ENCODE measurements at places on chromosomes 4 and X.

DNA sequence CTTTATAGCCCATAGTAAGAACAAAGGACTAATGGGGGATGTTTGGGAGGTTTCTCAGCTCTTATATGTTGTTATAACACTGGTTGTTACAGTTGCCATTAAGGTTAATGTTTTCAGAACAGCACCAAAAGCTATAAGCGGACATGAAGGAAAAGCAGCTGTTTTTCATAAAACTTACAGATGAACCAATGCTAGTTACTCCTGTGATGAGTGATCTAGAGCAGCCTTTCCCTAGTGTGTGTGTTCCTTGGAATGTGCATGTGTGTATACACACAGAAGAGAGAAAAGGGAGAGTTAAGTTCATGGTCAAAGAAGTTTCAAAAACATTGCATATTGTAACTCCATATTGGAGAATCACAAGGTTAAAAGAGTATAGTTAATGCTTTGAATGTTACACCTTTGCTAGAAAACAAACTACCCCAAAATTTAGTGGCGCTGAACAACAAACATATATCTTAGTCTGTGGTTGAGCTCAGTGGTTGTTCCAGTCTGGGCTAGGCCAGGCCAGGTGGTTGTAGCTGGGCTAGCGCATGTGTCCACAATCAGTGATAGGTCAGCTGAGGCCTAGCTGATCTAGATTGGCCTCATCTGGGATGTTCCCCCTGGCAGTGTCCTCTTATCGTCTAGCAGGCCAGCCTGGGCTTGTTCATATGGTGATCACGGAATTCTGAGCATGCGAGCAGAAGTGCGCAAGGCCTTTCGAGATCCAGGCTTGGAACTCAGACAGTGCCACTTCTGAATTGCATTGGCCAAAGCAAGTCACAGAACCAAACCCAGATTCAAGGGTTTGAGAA lies 151.0 kb downstream of the NHS start:
- no peak for DNase-seq

GRCh38 chr4:65018313-65018712 lies 609.1 kb upstream of the TECRL start:
- DNase-seq, result no peak

GRCh38 chr4:114398410-114398809 lies 200.2 kb upstream of the UGT8 start:
- DNase-seq, result no peak

- no peak for DNase-seq
These were observed 66.7 kb upstream of the NOCT start for GRCh38 chr4:138948918-138949317.

DNA sequence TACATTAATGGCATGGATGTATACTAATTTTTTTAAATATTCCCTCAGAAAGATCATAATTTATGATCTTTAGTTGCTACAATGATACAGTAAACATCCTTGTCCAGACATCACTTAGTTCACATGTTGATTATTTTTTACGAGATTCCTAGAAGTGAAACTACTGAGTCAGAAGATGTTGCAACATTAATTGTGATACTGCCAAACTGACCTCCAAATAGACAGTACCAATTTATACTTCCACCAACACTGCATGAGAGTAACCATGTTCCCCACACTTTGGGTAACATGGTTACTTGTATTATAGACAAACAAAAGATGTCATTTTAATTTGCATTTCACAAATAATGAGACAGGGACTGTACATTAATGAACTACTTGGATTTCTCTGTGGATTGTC lies 19.6 kb downstream of the RCHY1 start:
- DNase-seq, result no peak

- no peak for DNase-seq
These were observed 8.1 kb downstream of the MORF4L2 start for GRCh38 chrX:103678199-103678993.

- no peak for DNase-seq
These were observed 207.3 kb upstream of the CXorf51B start for GRCh38 chrX:146602246-146602645.

DNA sequence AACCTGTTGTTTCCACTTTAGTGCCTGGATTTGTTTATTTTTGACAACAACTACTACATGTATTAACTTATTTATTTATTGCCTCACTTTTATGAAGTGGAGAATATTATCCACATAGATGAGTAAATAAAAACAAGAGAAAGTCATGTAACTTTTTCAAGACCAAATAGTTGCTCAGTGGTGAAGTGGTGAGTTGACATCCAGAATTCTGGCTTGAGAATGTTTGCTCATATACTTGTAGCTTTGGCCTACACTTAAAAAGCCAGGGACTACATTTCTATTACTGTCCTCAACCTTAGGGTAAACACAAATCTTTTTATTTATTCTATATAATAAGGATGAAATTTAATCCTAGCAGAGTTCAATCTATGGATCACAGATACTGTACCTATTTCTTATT lies 47.7 kb upstream of the GALNTL6 start:
- no peak for DNase-seq

DNA sequence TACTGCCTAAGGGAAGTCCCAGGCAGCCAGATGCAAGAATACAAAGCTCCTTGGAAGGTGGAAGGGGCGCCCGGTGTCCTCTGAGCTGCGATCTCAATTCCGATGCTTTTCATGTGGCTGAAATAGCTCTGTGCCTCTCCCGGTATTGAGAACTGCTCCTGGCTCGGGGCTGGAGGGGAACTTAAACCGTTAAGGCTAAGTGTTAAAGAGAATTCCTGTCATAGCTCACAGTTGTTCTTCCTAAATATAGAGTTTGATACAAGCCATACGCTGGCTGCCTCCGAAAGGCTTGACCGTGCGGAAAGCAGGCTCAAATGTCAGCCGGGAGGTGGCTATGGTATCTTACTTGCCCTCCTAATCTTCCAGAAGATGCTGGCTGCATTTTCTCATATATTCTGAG lies at the start of gene SMPX:
SMPX (minus strand) TSS at position 157 of the 400 bp plus-strand sequence. CDS start 3,826 bp downstream, outside the sequence.
- DNase-seq, result no peak

GRCh38 chr4:66501997-66502396 lies 831.7 kb upstream of the EPHA5 start:
- no peak for DNase-seq

DNA sequence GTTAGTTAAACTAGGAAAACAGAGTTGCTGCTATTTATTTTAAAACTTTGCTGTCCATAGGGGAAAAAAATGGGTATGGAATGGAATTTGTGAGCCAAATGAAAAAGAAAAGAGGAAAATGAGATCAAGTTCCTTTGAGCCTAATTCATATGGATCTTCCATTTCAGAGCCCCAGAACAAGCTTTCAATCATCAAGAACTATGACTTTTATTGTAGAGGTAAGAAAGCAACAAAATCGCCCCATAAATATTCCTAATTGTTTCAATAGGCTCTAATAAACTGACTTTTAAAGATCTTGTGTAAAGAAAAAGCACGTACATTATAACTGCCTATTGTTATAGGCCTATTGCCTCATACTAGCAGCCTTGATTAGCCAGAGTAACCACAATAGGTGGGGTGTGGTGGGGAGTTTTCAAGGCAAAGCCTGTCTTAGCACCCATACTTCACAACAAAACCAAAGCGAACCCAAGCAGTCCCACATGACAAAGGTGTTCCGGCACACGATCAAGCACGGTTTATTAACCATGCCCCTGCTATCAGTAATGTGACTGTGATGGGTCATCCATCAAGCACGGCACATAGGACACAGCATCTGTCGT lies 44.4 kb downstream of the RBM47 start:
- DNase-seq, result no peak

DNA sequence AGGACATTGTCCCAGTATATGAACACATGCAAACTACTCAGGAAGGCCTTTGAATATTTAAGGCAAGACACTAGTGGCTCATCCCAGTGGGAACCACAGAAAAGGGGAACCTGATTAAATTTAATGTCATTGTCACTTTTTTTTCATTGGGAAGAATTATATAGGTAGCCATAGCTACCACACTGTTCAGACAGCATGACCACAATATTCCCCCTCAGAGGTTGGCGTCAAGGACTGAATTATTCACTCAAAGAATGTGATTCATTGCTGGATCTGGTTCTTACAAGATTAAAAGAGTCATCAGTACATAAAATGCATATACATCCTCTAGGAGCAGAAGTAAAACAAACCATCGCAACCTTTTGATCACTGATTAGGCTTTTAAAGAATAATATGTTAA lies 92.0 kb upstream of the SMARCAD1 start:
- DNase-seq, result no peak

DNA sequence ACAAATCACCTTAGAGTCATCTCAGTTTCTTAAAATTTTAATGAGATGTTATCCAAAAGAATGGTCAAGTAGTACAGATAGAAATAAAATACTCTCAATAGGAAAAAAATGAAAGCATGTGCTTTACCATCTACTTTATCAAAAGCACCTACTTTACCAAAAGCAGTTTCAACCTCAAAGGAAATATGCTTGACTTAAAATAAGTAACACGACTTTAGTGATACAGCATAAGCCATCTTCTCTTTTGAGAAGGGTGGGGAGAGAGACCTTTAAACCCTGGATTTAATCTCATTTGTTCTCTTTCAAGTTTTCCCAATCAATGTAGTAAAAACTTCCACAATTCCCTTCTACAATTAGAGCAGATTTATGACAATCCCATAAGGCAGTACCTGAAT lies 26.5 kb downstream of the OTUD4 start:
- DNase-seq, result no peak

GRCh38 chr4:1325681-1326635 lies 21.1 kb upstream of the UVSSA start:
- DNase-seq, result no peak

GRCh38 chrX:153651540-153652079 lies 4.6 kb downstream of the DUSP9 start:
- DNase-seq, result no peak

DNA sequence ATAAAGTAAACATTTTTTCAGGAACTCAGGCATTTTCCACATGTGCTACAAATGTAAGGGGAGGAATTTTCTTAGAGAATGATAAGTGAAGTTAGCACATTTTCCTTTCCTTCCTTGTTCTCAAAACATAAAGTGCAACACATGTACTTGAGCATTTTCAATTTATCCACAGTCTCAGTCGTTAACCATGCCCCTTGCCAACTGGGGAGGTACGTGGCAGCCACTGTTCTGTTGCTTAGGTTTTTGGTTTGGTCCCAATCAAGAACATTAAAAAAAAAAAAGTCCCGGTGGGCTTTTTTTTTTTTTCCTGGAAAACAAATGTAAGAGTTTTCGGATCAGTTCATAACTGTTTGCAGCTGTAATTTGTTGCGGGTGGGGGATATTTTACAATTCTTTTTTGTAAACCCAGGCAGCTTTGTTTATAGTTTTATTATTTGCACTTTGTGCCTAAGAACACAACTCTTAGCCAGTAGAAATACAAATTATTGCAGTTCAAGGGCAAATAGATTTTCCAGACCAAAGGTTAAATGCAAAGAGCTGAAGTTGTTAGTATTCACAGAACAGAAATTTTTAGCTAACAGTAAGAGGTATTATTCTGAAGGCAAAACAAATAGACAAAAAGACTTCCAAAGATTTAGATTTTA lies 112.1 kb upstream of the NAP1L5 start:
- DNase-seq, result no peak

GRCh38 chr4:25290490-25291067 lies 22.0 kb upstream of the ZCCHC4 start:
- no peak for DNase-seq

DNA sequence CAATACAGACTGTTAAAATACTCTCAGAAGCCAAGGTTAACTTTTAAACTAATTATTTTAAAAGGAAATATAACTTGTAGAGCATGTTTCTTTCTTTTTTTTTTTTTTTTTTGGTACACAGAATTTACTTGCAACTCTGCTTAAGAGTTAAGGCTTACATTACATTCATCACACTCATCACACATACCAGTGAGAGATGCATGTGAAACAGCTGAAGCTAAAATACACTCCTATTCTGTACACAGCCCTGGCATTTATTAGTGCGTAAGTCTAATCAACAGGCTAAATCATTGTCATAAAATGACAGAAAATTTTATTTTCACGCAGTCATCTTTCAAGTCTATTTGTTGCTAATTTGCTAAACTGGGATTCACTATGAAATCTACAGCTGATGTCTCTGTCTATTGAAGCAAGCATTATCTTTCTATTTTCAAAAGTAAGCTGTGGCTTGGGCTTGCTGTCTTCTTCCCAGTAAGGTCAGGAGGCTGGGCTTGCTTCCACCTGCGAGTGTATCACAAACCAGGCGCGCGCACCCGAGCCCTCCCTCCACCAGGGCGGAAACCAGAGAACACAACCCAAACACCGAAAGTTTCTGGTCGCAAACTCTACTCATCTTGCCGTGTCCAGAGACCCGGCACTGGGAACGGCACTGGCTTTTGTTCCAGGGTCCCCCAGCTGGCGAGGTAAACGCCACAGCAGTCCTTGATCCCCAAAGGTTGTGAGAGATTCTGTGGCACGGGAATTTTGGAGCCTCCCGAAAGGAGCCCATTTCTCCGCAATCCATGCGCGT lies 3.9 kb downstream of the MAML3 start:
- peak; percentile 77 for DNase-seq

- no peak for DNase-seq
These were observed 14.4 kb downstream of the BCOR start for GRCh38 chrX:40083120-40083978.

DNA sequence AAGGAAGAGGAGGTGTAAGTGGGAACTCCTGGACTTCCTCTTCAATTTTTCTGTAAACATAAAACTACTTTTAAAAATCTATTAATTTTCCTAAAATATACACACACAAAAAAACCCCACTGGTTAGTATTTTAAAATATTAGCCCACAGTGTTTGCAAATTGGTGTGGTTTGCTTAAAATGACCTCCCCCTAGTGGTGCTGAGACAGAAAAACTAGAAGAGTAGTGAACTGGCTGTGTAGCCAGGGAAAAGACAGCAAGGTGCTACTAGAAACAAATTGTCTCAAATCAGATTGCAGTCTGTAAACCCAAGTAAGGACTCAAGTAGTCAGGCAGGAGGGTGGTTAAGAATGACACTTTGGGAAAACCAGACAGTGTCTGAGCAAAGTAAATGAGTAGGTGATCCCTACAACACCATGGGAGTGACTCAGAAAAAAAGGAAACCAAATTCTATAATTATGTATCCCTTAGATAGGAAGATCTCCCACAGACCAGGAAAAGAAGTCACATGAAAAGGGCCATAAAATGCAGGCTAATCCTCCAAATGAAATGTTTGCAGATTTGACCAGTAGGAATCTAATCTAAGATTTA lies 26.0 kb downstream of the AMTN start:
- no peak for DNase-seq

GRCh38 chrX:5536261-5536660 lies 692.4 kb downstream of the NLGN4X start:
- no peak for DNase-seq

DNA sequence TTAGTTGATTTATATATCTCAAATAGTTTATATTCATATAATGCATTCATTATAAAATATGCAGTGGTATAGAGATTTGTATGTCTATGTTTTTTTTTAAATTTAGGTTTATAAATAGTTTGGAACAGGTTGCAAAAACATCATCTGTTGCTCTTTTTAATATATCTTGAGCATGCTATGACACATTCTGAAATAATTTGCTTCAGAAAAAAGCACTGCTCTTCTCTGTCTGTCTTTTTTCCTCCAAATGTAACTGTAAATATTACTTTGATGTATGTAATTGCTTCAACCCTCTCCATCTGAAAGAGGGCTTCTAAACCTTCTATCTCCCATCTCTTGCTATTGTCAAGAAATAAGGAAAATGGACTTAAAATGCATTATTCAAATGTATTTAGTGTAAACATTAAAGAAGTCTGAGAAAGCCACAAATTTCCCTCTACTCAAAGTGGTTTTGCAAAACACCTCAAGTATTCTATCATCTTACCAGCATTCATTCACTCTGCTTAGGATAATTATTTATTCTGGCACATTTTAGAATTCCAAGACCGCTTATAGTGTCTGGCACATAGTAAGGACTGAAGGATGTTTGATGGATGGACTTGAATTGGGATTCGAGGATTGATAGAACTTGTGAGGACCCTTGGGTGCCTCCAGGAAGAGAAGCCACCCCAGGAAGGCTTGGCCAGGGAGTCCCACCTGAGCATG lies 87.8 kb downstream of the CLNK start:
- no peak for DNase-seq
